ENCODE measurements at places on chromosomes 13 and 19.

GRCh38 chr19:55370305-55370988 is at the start of gene IL11:
Gene IL11 (minus strand): TSS chr19:55370463. CDS start chr19:55370310, 153 bp downstream.
- no peak for DNase-seq

DNA sequence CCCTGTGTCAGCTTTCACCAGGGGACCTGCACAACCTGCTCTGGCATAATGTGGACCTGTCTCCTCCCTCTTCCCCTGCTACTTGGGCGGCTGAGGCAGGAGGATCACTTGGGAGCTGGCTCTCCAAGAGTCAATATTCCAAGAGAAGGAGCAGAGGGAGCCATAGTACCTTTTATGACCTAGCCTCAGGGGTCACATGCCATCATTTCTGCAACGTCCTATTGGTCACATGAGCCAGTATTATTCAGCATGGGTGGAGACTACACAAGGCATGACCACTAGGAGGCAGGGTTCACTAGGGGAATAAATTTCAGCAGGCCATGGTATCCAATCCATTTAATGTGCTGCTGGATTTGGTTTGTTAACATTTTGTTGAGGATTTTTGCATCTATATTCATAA is 12.0 kb upstream of the SHFL start:
- DNase-seq = no peak

- peak; percentile 33 for DNase-seq
Measured at GRCh38 chr19:47274071-47274890, at the start of gene INAFM1. Gene INAFM1 (plus strand): TSS chr19:47274885. CDS start chr19:47274920, 35 bp downstream.

- DNase-seq = no peak
Measured at GRCh38 chr19:44816301-44816700, 7.4 kb downstream of the BCAM start.

DNA sequence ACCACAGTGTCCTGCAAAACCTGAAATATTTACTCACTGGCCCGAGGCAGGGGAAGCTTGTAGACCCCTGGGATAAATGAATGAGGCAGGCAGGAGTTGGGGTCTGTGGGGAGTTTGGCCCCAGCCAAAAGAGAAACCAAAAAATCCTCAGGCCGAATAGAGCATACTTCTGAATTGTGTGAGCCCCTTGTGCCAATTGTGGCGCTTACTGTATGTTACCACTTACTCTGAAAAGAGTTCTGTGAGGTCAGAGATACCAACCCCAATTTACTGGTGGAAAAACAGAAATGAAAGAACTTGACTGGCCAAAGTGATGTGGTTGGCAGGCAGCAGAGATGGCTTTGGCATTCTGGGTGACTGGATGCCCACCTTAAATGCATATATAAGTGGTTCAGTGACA is 6.9 kb downstream of the CARM1 start:
- DNase-seq = no peak

DNA sequence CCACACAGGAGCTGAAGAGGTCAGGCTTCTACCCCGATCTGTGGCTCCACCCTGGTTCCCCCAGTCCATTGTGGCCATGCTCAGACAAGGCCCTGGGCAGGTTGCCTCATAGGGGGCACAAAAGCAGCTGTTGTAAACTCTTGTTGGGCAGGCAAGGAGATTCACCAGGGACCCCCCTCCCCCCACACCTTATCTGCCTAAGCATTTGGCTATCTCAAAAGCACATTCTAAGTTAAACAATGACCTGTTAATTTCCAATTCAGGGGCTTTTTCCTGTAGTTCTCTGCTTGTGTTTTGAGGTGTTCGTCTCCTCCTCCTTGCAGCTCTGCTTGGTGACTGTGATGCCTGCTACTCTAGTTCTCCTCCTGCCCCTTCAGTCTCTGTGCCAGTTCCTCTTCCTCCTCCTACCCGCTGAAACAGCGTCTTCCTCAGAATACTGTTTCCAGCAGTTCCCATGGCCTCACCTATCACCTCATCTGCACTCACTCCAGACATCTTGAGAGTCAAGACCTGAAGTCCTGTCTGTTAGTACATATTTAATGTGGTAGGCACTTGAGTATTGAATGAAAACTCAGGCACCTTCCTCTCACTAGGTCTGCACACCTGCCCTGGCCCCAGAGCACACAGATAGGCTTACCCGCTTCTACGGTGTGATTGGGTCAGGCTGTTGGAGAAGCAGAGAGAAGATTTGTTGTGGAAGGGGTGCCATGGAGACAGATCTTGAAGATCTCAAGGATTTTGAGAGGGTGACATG is 31.7 kb downstream of the SPATA13 start:
- no peak for DNase-seq

GRCh38 chr13:42485272-42485671 is 88.7 kb upstream of the TNFSF11 start:
- DNase-seq = no peak

DNA sequence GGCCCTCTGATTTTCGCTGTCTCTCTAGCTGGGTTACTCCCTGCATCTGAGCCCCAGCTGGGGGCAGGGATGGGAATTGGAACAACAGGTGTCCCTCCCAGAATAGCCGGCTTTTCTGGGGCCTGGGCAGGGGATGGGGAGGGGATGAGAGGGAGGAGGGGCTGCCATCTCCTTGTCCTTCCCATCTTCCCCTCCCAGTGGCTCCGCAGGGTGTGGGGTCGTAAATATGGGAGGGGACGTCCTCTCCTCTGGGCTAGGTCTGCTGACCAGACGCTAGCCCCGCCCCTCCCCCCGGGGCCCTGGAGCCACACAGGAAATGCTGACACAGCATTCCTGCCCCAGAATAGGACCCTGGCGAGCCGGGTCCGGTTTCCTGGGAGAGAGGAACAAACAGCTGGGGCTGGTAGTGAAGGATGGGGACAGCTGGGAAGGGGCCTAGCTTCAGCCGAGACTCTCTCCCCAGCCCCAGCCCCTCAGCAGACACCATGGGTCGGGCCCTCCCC is 1.1 kb downstream of the RYR1 start:
- no peak for DNase-seq

GRCh38 chr13:31967155-31967554 is 64.4 kb upstream of the FRY start:
- no peak for DNase-seq

GRCh38 chr13:36163809-36164308 is 32.7 kb upstream of the DCLK1 start:
- peak; percentile 53 for DNase-seq

GRCh38 chr13:106143930-106144709 is 391.3 kb downstream of the EFNB2 start:
- DNase-seq = no peak

DNA sequence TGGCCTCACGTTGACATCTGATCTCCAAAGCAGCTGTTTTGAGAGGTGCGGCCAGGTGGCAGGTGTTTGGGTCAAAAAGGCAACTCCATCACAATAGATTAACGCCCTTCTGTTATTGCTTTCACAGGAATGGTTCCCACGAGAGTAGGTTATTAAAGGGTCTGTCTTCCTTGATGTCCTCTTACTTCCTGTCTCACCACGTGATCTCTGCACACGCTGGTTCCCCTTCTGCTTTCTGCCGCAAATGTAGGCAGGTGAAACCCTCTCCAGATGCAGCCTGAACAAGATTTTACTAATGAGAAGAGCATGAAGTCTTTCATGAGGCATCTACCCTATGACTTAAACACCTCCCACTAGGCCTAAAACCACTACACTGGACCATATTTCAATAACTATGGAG is 22.8 kb upstream of the ZNF564 start:
- DNase-seq = no peak

- peak; percentile 92 for DNase-seq
Measured at GRCh38 chr19:48372904-48373303, 8.7 kb downstream of the SYNGR4 start.

- DNase-seq = no peak
Measured at GRCh38 chr19:37966211-37966661, 59.2 kb downstream of the SIPA1L3 start.

DNA sequence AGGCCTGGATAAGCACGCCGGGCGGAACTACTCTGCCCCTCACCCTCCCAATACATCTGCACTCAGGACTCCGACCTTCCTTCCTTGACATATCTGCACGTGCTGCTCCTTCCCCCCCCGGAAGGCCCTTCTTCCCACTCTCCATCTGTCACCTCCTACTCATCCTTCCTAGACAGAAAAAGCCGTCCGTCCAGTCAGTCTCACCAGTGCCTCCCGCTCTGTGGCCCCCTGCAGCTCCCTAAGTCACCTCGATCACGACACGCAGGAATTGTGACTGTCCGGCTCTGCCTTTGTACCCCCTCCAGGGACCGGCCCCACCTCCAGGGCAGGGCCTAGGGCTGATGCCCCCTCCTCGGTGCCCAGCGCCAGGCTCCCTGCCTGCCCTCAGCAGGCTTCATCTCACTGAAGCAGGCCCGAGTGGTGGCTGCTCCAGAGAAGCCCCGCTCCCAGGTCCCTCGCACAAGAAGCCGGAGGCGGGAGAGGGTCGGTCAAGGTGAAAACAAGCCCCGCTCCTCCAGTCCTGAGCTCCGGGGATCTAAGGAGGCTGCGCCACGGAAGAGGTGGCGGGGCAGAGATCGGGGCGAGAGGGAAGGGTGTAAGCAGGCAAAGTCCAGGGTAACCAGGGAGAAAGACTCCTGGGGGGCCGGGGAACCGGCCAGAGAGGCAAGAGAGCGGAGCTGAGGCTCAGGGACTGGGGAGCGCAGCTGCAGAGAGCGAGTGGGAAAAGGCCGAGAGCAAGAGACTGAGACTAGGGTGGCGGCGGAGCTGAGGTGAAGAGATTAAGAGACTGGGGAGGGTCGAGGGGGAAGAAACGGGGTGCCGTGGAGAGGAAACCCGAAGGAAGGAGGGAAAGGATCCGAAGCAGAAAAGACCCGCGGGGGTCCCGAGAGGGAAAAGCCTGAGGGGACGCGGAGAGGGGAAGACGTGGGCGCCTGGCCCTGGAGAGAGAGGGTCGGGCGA is 1.1 kb downstream of the PPP6R1 start:
- DNase-seq = no peak

DNA sequence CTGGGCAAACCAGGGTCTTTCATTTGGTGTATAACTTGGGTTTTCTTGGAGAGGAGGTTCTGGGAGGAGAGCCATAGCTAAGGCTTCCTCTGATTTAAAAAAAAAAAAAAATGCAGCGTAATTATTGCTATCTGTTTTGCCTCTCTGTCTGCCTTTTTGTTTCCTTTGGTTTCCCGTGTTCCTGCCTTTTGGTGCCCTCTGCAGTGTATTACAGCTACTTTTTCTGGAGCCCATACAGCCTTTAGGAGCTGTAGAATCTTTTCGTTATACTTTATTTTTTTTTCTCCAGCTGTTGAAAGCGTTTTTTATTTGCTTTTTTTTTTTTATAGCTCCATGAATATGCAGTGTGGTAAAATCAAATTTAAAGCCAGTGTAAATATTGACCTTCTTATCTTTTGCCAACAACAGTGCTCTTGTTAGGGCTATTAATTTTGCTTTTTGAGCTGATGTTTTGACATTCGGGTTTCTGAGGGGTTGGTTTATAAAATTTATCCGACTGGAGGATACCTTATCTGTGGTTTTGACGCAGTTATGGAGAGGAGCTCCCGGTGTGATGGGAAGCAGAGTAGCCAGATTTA is 38.1 kb downstream of the ZNF493 start:
- no peak for DNase-seq

DNA sequence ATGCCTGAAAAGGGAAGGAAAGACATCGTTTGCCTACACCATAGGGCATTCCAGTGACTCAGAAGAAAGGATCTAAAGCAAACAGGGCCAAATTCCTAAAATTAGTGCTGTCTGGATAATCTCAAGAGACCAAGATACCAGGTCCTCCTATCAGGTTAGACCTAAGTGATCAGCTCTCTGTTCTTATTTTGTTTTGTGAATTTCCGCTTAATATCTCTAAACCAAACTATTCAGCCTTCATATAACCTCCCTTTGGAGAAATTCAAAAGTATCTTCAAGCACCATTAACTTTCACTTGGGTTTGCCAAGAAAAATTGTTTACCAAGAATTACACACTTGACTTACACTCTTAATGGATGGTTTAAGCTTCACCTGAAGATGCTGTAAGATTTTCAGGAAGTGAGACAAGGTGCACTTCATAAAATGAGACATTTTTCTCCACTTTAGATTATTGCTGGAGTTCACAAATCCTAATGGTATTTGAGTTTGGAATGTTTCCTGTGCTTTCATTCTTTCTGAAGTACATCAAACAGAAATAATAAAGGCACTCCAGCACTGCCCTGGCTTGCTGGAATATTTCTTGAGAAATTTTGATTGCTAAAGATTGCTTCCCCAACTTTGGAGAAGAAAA is 376.1 kb downstream of the LMO7 start:
- no peak for DNase-seq
